A549 (cell line): ENCODE measurements at places on chromosomes 2 and 18. TPM values are rescaled to one million over a fixed set of nuclear protein-coding genes. Genes with fewer than 3 reads are reported as not detected.

- no peak for DNase-seq
Observed at GRCh38 chr2:240235149-240235803, 94.8 kb upstream of the OTOS start.

- no peak for DNase-seq
Observed at GRCh38 chr2:42964439-42965083, 172.2 kb upstream of the HAAO start.

DNA sequence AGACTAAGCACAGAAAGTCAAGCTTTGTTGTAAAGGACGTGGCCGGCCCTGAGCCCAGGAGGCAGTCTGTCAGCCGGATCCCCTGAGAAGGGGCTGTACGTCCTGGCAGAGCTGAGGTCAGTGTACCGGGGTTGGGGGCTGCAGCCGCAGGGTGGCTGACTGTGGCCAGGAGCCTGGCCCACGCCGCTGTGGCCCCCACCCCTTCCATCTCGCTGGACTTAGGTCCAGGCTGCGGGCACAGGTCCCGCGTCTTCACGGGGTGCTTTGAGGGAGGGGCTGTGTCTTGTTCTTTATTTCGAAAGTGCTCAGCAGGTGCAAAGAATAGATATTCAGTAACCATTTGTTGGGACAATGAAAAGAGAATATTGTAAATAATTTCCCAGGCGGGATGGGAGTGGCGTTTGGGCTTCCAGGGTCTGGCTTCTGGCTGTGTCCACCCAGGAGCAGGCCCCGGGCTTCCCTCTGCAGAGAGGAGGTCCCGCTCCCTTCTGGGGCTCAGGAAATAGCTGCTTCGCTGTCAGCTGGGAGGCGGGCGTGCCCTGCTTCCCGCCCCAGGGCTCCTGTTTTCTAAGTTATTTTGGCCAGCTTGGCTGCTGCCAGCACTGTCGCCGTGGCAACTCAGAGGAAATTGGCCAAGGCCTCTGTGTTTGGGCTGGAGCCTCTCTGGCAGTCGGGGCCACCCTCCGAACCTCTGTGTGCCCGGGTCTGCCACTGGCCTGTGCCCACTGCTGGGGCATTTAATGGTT is 7.4 kb downstream of the NFATC1 start:
- DNase-seq: no peak

GRCh38 chr2:28977176-28977875 is 3.8 kb upstream of the TOGARAM2 start:
- no peak for DNase-seq

DNA sequence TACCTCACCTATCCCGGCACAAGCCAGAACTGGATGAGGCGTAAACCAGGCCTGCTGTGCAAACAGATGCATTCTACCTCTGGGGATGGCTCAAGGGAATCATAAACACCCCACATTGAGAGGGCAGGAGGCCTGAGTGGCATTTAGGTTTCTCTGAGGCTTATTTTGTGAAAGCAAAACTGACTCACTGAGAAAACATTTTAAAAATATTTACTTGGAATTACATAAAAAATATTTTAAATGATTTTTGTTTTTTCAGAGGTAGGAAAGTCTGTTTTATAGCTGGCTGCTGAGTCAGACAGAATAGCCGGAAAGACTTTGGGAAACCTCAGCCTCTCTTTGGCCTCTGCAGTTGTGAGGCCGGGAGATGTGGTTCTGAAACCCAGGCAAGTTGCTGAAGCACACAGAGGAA is 244.1 kb downstream of the NCKAP5 start:
- DNase-seq: peak; percentile 63

GRCh38 chr2:142222715-142223114 is 91.9 kb upstream of the LRP1B start:
- DNase-seq: no peak

DNA sequence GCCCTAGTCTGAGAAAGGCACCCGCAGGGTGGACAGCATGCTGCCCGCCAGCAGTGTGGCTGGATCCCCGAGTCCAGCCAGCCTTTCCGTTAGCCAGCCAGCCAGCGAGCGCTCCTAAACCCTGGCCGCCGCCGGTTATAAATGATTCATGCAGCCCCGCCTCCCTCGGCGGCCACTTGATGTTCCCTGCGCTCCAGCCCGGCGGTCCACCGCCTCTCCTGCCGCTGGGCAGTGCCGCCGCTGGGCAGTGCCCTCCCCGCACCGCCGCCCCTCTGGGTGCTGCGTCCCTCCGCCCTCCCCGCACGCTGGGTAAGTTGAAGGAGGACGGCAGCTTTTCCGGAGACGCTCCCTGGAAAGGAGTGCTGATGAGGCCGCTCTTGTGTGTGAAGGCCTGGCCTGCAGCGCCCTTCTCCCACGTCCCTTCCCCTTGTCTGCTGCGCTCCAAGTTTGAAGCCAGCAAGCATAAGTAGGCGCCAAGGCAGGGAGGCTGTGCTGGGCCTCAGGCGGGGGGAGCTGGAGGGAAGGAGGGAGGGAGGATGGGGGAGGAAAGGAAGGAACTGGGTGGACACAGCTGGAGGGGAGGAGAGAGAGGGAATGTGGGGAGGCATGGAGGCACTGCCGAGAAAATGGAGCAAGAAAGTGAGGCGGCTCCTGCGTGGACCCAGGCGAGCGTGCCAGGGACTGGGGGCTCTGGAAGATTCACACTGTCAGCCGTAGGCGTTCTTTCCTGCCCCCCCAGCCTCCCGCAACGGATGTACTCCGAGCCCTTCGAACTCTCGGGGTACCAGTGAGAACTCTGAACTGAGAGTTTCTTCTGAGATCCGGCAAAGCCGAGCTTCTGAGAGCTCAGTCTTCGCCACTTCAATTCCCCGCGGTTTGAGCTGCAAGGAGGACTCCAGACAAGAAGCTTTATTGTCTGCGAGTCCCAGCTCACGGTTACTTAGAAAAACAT is 131.9 kb downstream of the GLI2 start:
- peak; percentile 49 for DNase-seq

- DNase-seq: no peak
Observed at GRCh38 chr2:181679544-181679979, 755 bp downstream of the NEUROD1 start.

DNA sequence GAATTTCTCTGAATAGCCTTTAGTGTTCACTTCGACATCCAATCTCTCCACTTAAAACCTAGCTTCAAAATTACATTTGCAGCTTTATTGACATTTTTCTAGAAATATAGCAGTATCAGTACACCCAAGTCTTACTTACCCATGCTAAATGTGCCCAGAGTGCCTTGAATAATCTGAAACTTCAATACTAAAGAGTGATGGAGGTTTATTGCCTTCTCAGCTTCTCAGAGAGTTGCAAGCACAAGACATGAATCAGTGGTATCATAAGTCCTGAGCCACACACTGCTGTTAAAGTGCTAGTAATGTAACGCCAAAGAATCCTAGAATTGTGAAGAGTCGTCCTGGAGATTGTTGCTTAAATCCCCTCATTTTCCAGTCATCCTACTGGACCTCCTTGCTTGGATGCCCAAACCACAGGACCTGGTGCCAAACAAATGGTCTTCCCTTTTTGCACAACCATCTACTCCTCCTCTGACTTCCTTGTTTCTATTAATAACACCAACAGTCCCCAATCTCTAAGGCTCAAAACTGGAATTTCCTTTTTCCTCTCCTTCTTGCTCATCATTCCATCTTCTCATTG is 83.2 kb upstream of the SPATS2L start:
- no peak for DNase-seq

- DNase-seq: peak; percentile 80
Observed at GRCh38 chr2:72859831-72860262, 27.4 kb upstream of the SPR start.

- DNase-seq: no peak
Observed at GRCh38 chr2:45031028-45031427, 21.8 kb upstream of the SIX2 start.

DNA sequence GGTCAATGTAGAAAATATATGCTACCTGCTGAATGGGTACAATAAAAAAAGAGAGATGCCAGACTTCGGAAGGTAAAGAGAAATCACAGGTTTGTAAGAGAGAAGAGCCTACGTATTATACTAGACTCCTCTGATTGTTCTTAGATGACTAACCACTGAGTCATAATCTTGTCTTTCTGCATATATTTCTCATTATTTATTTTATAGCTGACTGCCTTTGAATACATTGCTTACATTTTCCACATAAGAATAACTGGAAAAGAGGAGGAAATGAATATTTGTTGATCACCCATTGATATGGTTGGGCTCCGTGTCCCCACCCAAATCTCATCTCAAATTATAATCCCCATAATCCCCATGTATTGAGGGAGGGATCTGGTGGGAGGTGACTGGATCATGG is 90.3 kb upstream of the RAB27B start:
- peak; percentile 58 for DNase-seq

DNA sequence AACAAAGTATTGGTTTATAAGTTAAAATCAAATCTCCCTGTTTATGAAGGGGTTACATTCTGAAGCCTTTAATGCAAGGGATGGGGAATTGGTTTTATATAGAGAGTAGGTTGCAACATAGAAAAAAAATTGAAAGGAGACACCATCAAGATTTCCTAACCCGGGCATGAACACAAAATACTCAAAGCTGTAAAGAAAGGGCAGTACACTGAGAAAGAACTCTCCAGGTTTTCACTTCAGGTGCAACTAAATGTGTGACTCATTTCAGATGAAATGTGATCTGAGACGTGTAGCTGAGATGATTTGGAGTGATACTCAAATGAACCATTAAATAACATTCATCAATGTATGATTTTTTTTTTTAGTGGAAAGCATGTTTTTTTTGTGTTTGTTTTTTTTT is 43.6 kb downstream of the SANBR start:
- DNase-seq: no peak

GRCh38 chr2:134431838-134432434 is 178.1 kb downstream of the MGAT5 start:
- DNase-seq: peak; percentile 51

GRCh38 chr2:151161821-151162551 is 99.7 kb downstream of the RBM43 start:
- no peak for DNase-seq

DNA sequence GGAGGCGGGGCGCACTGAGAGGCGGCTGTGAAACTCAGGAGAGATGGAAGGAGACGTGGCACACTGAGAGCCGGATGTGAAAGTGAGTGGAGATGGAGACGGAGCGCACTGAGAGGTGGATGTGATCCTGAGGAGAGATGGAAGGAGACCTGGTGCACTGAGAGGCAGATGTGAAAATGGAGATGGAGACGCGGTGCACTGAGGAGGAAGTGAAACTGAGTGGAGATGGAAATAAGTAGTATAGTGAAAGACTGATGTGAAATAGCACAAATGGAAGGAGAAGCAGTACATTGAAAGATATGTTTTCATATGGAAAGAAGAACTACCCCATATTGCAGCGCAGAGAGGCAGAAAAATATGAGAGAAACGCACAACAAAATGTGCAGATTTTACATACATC is 281.6 kb upstream of the RGPD4 start:
- no peak for DNase-seq

- DNase-seq: no peak
Observed at GRCh38 chr2:100767224-100767653, 52.7 kb upstream of the NPAS2 start.

- DNase-seq: no peak
Observed at GRCh38 chr2:46939626-46940359, 24.2 kb upstream of the MCFD2 start.

GRCh38 chr2:161651547-161651946 is 27.3 kb downstream of the SLC4A10 start:
- DNase-seq: no peak

GRCh38 chr2:200425026-200425821 is 84.6 kb downstream of the KCTD18 start:
- DNase-seq: no peak

DNA sequence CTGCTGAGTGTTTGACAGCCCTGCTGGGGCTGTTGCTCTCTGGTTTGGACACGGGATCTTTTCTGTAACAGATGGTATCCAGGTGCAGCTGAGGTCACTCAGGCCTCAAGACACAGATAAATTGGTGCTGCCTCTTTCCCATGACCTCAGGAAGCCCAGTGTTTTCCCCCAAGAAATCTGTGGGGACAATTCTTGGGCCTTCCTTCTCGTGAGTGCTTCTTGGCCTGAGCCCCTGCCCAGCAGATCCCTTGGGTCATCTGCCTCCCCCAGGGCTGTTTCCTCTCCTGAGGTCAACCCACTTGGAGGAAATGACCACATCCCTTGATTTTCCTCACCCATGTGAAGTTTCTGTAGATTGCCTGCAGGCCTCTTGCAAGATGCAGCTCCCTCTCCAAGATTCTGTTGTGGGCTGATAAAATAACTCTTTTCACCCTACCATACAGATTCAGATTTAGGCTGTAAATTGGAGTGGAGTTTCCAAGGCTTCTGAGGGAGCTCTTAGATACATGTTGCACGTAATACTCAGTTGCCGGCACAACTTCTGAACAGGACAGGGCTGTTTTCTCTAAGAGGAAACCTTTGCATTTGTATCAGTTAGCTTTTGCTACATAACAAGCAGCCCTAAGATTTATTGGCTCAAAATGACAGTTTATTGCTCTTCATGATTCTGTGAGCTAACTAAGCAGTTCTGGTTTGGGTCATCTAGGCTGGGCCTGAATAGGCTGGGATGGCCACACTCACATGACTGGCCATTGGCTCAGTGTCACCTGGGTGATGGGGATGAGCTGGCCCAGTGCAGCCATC is 13.1 kb downstream of the ZAP70 start:
- no peak for DNase-seq

Gene FSIP2
- 0.07 TPM in 1 of 3 replicates, not detected in the others for polyA plus RNA-seq

Gene SCYGR4
- not detected in 3 replicates for polyA plus RNA-seq

Gene UGT1A6
- polyA plus RNA-seq: 2.0 to 2.9 TPM (median 2.5 TPM) in 3 replicates

Gene WNT10A
- 0.04 TPM in 2 of 3 replicates, not detected in the other for polyA plus RNA-seq

Gene THSD7B
- polyA plus RNA-seq: not detected in 3 replicates

Gene KIF1A
- 0.26 to 0.35 TPM (median 0.28 TPM) in 3 replicates for polyA plus RNA-seq

Gene RUFY4
- polyA plus RNA-seq: not detected in 3 replicates

Gene ZAP70
- polyA plus RNA-seq: 0.08 to 0.10 TPM (median 0.09 TPM) in 3 replicates

Gene CNDP1
- not detected in 3 replicates for polyA plus RNA-seq

Gene NTSR2
- polyA plus RNA-seq: not detected in 3 replicates

Gene CCDC85A
- 0.20 to 0.30 TPM (median 0.22 TPM) in 3 replicates for polyA plus RNA-seq

Gene RGPD3
- polyA plus RNA-seq: 0.08 to 0.13 TPM (median 0.12 TPM) in 3 replicates

Gene DOK6
- polyA plus RNA-seq: not detected in 3 replicates

Gene NR4A2
- 1.2 to 2.3 TPM (median 1.9 TPM) in 3 replicates for polyA plus RNA-seq

Gene CABLES1
- polyA plus RNA-seq: 4.5 to 6.4 TPM (median 5.0 TPM) in 3 replicates
